ENCODE measurements at places on chromosomes 2 and 18. TPM values are rescaled to one million over a fixed set of nuclear protein-coding genes. Genes with fewer than 3 reads are reported as not detected.

The SKA1 gene
- total RNA-seq: 38.8 TPM

DNA sequence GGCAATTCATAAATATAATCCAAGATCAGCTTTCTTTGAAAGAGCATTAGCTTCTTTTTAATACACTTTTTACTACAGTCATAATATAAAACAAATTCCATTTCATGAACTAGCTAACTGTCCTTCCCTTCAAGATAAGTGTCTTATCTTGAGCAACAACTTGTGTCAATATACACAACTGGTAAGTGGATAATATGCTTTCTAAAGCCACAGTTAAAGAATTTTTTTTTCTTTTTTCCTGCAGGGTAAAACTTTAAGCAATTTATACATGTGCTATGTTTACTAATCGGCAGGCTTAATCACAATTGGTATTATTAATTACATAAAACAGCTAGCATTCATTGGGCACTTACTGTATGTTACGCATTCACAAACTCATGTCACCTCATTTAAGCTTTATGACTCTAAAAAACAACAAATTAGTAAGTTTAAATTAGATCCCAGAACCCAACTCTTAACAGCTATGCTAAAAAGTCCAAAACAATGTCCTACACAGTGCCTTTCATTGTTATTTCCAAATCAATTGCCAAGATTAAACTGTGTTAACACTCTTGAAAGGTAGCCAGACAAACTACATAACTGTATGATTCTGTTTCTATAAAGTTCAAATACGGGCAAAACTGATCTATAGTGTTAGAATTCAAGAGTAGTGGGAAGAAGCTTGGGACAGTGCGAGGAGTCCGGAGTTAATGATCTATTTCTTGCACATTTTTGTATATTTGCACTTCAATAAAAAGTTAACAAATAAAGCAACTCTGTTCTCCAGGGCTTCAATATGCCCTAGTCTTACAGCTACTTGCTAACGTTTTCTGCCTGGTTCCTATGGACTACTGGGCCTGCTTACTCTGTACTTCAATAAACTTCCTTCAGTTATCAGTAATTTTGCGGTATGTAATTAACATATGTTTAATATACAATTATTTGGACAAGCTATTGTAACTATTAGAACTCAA is 6.0 kb downstream of the TXNL1 start:
- DNase-seq: no peak

GRCh38 chr2:2621855-2622254 is 290.8 kb upstream of the MYT1L start:
- DNase-seq: no peak

The CHRNG gene
- total RNA-seq: not detected

The ASPRV1 gene
- total RNA-seq: 0.74 TPM

GRCh38 chr18:74942319-74942910 is 266.5 kb downstream of the PTGR3 start:
- peak; percentile 4 for DNase-seq

The STARD6 gene
- total RNA-seq: not detected

DNA sequence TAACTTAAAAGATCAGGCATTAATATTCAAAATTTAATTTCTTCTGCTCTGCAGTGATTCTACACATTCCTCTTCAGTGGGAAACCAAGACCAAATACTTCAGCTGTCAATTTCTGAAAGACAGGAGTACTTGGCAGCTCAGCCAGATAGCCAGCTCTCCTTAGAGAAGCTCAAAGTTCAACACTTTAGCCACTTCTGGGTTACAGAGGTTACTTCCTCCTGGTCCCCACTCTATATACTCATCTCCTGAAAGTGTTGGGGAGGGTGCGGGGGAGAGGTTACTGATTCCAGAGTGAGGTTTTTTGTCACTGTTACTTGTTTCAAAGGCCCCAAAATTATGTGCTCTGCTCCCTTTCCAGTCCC is 4.1 kb downstream of the CYTIP start:
- peak; percentile 49 for DNase-seq

The ZSWIM2 gene
- not detected for total RNA-seq

The ANKRD29 gene
- total RNA-seq: not detected

The DYSF gene
- total RNA-seq: 5.5 TPM

GRCh38 chr2:10303181-10303693 is 533 bp downstream of the HPCAL1 start:
- no peak for DNase-seq

The HOXD8 gene
- total RNA-seq: not detected

- no peak for DNase-seq
These were observed 297.3 kb downstream of the ETAA1 start for GRCh38 chr2:67694445-67694844.

GRCh38 chr2:188285774-188286173 is 5.9 kb upstream of the GULP1 start:
- no peak for DNase-seq

DNA sequence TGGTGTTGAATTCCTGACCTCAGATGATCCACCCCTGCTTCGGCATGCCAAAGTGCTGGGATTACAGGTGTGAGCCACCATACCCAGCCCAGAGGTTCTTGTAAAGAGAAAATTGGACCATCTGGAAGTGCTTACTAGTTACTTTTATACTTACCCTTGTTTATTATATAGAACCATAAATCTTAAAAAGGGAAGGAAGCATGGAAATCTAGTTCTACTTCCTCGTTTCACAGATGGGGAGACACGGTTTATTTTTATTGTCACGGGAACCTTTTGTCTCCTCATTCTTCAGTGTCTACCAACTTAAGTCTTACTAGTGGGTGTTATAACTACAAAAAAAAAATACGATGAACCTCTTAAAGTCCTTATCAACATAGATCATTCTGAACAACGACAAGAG is 45.8 kb upstream of the PDK1 start:
- DNase-seq: no peak

- no peak for DNase-seq
These were observed 67.4 kb upstream of the STAM2 start for GRCh38 chr2:152242787-152243472.

DNA sequence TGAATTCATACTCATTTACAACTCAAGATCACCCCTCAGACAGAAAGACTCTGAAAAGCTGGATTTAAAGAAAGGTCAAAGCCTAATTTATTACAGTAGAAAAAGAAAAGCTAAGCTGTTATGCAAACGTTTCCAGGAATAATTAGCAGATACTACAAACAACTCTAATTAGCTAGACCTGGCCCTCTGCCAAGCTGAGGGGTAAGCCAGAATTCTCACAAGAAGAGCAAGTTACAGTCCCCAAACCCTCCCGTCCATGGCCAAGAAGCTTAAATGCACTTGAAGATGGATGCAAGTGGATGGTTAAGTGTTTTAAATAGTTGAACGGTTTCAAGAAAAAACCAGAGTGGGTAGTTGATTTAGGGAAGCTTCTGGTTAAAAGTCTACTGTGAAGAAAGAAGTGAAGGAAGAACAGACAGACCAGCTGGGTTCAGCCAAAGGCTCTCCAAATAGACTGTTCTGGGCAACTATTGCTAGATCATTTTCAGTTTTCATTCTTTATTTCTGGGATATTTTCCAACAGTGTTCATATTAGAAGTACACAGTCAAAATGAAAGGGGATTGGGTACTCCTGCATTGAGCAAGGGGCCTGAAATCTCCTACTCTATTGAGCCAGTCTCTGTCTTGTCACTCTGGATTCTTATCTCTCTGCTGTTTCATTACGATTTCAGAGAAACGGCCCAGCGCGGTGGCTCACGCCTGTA is 4.8 kb downstream of the LMAN2L start:
- no peak for DNase-seq

- no peak for DNase-seq
These were observed 11.8 kb downstream of the LPIN1 start for GRCh38 chr2:11758187-11758586.

- DNase-seq: no peak
These were observed 22.7 kb downstream of the DPYSL5 start for GRCh38 chr2:26870585-26871095.

DNA sequence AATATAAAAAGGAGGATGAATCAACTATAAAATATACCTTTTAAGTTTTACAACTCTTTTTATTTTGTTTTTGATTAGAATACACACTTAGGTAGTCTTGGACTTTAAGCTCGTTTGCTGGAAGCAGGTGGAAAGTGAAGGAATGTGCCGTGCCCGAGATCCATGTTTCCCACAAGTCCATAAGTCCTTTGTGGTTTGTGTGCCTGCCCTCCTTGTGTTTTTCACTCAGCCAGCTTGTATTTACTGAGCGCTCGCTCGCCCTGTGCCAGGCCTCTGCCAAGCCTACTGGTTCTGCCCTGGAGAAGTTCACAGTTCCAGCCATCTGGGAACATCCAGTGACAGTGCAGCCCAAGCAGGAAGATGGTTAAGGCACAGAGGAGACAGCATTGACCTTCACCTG is 142.6 kb downstream of the MGAT5 start:
- no peak for DNase-seq

DNA sequence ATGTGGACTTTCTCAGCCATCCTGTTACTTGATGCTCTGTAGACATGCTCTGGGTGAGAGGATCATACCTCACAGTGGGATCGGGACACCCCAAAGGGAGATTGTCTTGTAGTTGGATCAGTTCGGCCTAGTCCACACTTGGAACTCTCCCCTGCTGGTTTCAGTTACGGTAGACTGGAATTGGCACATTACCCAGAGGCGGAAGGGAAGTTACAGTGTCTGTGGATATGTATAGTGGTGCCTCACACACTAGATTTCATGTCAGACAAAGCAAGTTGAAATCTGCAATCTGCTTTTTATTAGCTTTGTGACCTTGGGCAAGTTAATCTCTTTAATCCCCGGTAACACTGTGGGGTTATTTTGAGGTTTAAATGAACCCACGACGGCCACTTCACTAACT is 16.2 kb upstream of the CTAGE1 start:
- DNase-seq: no peak

- no peak for DNase-seq
These were observed 125.4 kb downstream of the CELF4 start for GRCh38 chr18:37440206-37440605.

The NYAP2 gene
- total RNA-seq: not detected

DNA sequence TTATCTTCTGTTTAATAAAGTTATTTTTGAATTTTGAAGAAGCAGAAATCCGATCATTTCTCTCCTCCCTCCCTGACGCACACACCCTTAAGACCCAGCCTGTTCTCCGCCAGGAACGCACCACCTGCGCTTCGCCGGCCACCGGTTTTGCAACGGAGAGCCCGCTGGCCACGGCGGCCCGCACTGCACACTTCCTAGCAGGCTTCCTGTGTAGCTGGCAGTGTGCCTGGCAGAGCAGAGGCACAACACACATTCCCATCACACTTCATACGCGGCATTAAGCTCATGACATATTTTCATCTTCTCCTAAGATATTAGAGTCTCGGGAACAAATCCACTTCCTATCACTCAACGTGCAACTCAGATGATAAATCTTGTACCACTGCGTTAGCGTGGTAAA is 148.0 kb downstream of the HDAC4 start:
- no peak for DNase-seq

Measured in activated naive CD8-positive, alpha-beta T cell treated with anti-CD3 and anti-CD28 coated beads for 36 hours (primary cell).